ENCODE measurements at places on chromosomes 5 and 9.

DNA sequence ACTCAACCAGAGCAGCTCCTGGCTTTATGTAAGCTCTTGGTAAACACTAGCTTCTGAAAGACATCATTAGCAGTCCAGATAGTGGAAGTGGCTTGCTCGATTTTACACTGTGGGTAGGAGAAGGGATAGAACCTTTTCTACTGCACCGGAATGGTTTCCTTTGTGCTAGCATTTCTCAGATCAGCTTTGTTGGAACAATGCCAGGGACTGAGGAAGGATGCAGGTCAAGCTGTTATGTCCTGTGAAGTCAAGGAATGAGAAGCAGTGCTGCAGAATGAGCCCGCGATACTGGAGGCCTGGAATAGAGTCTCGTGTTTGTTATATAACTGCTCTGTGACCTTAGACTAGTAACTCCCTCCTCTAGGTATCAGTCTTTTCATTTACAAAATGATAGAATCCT lies 233.6 kb downstream of the GABRB2 start:
- DNase-seq: no peak

DNA sequence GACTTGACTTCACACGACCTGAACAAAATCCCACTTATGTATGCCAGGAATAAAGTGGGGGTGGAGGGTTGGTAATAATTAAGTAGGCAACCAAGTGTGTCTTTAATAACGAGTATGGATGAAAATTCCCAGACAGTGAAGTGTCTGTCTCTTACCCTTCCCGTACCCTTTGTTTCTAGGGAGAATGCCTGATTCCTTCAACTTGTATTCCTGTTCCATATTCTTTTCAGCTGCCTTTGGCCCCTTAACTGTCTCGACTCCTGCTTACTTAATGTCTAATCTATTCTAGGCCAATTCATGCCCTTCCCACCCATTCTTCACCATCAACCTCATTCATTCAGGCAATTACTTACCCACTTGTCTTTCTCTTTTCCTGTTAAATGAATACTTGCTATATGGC lies 380.5 kb downstream of the RAB3C start:
- DNase-seq: no peak

- DNase-seq: no peak
Observed at GRCh38 chr5:1097381-1097987, 14.4 kb downstream of the SLC12A7 start.

GRCh38 chr5:172634106-172634899 lies 6.8 kb upstream of the NEURL1B start:
- DNase-seq: no peak

DNA sequence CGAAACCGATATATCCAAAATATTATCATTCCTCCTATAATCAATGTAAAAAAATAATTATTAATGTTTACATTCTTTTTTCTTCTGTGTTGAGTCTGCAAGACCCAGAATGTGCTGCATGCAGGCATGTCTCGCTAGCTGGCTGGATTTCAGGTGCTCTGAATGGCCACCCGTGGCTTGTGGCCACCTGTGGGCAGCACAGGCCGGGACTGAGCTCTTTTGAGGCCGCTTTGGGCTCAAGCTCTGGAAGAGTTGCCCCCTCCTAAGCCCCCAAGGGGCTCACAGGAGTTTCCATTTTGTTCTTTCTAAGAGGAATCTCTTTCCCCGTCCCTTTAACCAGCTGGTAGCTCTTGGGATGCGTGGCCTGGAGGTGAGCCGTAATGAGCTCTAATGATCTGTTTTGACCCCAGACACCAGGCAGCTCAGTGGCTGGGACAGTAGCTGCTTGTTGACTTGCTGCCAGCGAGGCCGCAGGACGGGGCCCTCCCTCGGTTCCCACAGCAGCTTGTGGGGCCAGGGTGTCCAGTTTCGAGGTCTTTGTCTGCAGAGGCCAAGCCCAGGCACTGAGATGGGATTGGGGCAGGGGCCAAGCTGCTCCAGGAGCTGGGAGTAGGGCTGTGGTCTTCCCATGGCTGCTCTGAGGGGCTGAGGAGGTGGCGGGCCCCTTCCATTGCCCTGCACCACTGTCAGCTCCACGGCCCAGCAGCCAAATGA lies 20.8 kb downstream of the ASS1 start:
- no peak for DNase-seq

DNA sequence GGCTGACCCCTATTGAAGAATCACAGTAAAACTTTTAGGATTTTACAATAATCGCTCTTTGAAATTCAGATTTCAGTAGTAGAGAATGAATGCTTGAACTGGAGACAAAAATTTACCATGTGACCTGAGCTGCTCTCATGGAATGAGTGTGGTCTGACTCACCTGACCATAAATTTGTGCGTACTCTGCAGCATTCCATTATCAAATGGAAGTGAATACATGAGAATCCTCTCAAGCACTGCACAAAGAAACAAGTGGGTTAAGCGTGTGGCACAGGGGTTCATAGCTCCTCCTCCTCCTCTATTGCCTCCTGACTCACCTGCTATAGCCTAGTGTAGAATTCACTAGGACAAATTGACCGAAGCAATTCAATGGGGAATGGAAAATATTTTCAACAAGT lies 269.8 kb upstream of the CDH9 start:
- no peak for DNase-seq

GRCh38 chr9:98971168-98971914 lies 27.6 kb downstream of the COL15A1 start:
- no peak for DNase-seq
